ENCODE measurements at places on chromosomes 7 and 10.
A peak's percentile ranks its signal among the peaks of the same experiment; 100 is the strongest.

- DNase-seq: no peak
These were observed 66.1 kb upstream of the CYP2C18 start for GRCh38 chr10:94617389-94617944.

DNA sequence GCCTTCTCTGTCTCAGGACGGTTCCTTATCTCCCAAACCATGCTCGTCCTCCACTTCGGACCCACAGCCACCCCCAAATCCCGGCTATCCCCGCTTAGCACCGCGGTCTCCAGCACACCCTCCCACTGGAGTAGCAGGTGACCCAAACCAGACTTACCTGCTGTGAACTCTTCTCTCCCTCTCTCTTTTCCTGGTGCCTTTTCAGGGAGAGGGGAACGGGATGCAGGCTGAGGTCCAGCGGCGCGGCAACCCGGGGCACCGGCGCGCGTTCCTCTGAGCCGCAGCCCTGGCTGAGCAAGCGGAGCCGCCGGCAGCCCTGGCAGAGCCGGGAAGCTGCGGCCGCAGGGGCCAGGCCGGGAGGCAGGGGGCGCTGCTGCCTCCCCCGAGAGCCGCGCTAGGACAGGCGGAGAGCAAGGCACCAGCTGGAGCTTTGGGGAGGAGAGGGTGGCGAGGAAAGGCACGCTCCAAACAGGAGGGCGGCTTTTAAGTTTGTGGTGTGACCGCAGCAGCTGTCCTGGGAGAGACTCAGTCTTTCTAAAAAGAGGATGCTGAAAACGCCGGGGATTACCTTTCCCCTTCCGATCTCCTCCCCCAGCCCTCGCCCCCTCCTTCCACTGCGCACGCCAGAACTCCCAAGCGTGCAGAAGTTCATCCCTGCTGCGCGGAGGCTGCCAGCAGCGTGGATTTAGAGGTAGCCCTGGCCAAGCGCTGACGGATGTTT, at the start of gene SEMA3D:
Gene SEMA3D, minus strand, starts transcription at position 536 of the 721 bp plus-strand sequence. CDS start 65,165 bp downstream, outside the sequence.
- no peak for DNase-seq

DNA sequence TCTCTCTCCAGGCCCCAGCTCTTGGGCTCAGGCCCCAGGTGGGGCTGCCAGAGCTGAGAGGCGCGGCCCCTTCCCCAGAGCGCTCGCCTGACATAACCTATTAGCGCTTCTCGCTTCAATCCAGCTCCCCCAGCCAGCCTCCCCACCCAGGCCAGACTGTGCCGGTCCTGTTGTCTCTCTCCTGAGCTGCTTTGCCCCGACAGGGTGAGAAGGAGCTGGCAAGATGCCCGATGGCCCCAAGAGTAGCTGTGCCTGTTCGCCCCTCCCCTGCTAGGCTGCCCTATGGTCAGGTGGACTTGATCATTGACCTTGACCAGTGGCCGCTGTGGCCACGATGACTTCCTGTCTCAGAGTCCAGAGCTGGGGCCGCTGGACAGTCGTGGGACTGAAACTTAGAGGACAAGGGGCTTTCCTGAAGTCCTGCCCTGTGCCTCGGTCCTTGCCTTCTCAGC, 9.1 kb downstream of the TMEM270 start:
- no peak for DNase-seq

GRCh38 chr10:70906953-70907636, 18.7 kb upstream of the PCBD1 start:
- DNase-seq: no peak

DNA sequence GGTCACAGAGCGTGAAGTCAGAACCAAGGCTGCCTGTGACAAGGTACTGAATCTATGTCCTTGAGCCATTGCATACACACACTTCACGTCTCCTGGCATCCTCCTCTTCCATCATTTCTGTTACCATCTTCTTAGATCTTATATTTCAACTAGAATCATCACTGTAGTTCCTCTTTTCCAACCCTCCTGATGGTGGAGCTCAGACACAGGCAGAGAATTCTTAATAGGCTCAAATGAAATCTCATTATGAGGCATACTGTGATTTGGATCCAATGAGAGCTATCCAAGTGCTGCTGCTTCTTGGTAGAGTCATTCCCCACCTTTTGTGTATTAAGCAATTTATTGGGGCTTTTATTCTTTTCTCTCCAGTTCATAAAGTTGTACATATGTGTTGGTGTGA, 113.2 kb downstream of the CALCR start:
- DNase-seq: no peak

GRCh38 chr7:27774717-27775328, 34.9 kb downstream of the TAX1BP1 start:
- DNase-seq: no peak

- no peak for DNase-seq
These were observed 77.7 kb downstream of the CELF2 start for GRCh38 chr10:11095374-11095801.

DNA sequence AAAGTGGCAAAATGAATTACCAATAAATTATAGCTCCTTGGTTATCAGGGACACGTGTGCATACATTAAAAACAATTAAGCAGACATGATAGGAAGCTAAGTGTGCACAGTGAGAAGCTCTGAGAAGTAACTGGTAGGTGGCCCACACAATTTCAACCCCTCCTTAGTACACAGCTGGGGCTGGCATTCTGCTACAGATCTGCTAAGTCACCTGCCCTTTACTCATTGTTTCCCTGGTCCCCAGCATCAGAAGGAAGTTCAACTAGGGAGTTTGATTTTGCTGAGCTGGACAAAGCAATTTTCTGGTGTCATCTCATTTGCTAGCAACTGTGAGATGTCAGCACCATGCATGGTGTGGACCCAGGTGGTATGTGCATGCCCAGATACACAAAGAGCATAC, 424.1 kb upstream of the NPVF start:
- DNase-seq: no peak

GRCh38 chr7:101420436-101420835, 57.8 kb downstream of the COL26A1 start:
- no peak for DNase-seq

GRCh38 chr7:116524609-116525297, at the start of gene CAV1:
Gene CAV1 (plus strand): TSS chr7:116525036. CDS start chr7:116525063, 27 bp downstream.
- DNase-seq: no peak

GRCh38 chr7:15863951-15864625, 177.6 kb upstream of the MEOX2 start:
- no peak for DNase-seq

DNA sequence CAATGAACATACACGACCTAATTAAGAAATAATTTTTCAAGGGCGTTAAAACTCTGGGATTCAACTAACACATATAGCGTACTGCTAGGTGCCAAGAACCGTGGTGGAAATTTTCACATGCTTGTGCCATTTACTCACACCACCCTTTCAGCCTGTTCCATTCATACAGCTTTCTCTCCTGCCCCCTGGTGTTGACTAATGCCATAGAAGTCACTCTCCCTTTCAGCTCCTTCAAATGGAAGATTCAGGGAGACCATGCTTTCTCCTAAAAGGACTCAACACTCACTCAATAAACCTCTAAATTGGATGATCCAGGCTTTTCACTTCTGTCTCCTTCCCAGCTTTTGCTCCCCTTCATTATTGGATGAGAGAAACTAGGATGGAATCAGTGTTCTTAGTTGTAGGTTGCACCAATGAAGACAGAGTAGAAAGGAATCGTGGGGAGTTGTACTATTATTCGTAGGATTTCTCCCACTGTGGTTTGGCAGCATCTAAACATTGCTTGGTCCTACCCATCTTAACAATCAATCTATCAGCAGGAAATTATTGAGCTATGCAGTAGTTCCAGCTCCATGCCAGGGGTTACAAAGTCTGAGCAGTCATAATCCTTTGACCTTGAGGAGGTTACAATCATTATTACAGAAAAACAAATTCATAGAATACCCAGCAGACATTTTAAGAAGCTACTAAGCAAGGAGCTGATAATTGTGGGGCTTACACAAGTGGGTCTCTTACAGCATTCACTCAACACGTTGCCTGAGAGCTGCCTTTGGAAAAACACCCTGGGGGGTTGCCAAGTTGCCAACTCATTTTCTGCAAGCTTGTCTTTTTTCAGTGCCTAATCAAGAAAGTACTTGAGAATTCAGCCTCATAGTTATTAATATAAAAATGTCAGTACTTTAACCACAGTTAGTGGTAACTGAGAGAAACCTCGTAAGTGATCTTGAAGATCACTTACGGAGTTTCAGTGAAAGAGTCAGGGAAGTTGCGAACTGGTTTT, 2.8 kb upstream of the PPP1R3C start:
- DNase-seq: peak; percentile 55

DNA sequence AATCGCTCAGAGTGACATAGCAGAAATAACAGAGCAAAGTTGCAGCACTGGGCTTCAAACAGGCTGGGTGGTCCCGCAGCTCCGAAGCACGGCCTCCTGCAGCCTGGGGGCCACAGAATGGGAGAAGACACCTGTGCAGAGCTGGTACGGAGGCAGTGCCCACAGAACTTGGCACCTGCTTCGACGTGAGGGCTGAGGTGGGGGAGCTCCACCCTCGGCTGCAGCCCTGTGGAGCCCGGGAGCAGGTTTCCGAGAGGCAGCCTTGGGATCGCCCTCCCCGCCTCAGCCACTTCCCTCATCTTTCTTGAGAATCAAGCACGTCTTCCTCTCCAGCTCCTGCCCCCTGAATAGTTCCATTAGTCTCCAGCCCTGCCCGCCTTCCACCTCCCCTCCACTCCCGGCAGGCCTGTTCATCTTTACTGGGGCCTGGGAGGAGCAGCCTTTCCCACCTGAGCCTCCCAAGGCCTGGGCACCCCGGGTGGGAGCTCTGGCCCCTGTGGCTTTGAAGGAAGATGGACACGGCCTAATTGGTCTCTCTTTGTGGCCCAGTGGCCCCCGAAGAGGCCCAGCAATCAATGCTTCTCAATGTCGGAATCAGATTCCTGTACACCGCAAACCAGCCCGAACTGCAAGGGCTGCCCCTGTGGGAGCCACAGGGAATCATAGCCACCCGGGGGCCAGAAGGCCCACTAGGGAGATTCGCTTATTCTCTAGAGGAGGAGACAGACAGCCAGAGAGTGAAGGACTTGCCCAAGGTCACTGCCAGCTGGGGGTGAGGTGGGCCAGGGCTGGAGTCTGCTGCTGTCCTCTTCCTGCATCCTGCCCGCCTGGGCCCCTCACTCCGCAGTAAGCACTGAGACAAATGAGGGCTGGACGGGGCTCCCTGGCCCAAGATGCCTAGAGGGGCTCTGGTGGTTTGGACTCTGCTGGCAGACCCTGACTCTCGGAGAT, 17.0 kb upstream of the PCBD1 start:
- no peak for DNase-seq

DNA sequence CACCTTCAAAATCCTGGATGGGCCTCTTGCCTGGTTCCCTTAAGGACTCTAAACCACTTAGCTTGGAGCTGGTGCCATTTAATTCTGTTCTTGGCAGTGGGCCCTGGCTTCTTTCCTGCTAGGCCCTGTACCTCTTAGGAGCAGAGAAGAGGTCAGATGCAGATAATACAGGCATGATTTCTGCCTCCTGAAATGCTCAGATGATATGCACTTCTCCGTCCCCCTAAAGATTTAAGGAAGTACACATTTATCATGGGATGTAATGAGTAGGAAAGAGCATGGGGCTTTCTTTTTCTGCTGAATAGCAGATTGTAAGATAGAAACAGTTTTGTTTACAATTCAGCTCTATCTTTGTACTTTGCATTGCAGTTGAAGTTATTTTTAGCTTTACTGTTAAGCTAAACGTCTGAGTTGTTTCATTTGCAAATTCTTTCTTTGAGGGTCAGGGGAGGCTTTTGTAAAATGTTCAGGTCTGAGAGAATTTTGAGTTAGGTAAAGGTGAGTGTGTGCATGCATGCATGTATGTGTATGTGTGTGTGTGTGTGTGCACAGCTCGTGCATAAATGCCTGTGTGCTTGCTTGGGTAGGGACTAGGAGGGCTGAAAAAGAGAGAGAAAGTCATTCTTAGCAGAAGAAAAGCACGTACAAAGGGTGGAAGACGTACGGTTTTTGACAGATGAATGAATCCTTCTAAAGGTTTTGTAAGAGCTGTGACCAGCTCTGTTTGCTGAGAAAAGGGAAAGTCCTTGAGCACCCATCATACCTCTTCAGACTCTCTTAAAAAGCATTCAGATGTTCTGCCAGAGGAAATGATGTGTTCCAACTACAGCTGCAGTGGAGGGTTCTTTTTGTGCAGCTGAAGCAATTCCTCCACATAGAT, 364.2 kb downstream of the AUTS2 start:
- DNase-seq: no peak

GRCh38 chr7:5348134-5349004, 65.6 kb downstream of the SLC29A4 start:
- no peak for DNase-seq

GRCh38 chr10:34121781-34122622, 693.1 kb downstream of the PARD3 start:
- no peak for DNase-seq

- DNase-seq: no peak
These were observed 67.2 kb downstream of the CAMK1D start for GRCh38 chr10:12416344-12417050.

GRCh38 chr7:1054861-1055450, 10.6 kb downstream of the GPR146 start:
- no peak for DNase-seq

DNA sequence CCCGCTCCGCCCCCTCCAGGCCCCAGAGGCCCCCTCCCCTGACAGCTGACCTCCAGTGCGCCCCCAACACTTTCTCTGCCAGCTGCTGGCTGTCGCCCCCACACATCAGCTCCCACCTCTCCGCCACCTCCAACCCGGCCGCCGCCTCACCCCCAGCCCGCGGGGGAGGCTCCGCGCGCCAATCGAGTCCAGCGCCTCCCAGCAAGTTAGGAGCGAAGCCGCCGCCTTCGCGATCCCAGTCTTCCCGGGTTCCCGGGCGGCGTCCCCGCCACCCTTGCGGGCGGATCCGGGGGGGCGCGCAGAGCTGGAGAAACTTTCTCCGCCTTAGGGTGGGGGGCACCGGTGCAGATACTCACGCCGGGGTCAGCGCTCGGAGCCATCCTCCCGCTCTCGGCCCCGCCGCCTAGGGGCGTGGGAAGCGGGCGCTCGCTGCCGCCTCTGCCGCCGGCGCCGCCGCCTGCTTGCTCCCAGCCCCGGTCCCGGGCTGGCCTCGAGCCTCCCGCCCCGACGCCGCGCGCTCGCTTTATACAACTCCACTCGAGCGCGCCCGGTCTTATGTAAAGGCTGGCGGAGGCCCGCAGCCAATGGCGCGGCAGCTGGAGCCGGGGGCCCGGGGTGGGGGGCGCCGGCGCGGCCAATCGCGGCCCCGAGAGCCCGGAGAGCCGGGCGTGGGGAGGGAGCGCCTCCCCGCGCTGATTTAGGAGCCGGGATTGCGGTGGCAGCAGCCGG, at the start of gene CRTAC1:
Gene CRTAC1, minus strand, starts transcription at position 529 of the 729 bp plus-strand sequence. Its CDS starts 149 bp downstream, at position 380.
- DNase-seq: no peak

- DNase-seq: no peak
These were observed 83.9 kb downstream of the PIP4K2A start for GRCh38 chr10:22630234-22631174.

GRCh38 chr7:149860821-149861727, 12.7 kb upstream of the ATP6V0E2 start:
- DNase-seq: no peak

- DNase-seq: no peak
These were observed 309.7 kb downstream of the EXOC4 start for GRCh38 chr7:133562621-133563020.

DNA sequence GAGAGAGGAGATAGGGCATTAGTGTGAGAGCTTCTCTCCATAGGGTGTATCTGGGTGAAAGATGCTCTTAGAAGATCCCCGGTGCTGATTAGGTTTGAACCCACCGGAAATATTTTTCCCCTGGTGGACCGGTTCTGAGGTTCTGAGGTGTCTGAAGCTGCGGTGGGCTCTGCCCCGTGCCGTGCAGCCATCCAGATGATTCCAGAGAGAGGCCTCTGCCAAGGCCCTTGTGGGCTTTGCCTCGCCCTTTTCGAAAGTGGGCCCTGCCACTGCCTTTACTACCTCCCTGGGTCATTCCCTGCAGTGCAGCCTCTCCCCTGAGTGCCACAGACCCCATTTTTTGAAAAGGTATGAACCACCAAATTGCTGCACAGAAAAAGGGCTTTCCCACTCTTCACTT, 2.8 kb downstream of the GIMAP8 start:
- DNase-seq: no peak
